ENCODE measurements at places on chromosomes 16 and 17. TPM values are rescaled to one million over a fixed set of nuclear protein-coding genes. Genes with fewer than 3 reads are reported as not detected.

PCYT2 gene
- total RNA-seq = 82.2 TPM

DNA sequence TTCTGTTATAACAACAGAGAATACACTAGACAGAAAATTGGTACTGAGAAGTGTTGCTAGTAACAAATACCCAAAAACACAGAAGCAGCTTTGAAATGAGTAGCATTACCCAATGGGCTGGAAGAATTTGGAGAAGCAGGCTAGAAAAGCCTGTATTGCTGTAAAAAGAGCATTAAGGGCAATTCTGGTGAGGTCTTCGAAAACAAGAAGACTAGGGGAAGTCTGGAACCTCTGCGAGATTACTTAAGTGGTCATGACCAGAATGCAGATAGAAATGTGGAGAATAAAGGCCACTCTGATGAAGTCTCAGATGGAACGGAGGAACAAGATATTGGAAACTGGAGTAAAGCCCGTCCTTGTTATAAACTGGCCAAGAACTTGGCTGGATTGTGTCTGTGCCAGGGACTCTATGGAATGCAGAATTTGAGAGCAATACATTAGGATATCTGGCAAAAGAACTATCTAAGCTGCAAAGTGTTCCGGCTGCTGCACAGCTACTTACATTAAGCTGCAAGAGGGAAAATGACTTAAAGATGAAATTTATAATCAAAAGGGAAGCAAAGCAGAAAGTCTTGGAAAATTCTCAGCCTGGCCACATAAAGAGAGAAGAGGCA is 44.9 kb upstream of the PEMT start:
- DNase-seq = no peak

LLGL2 gene
- 156 TPM for total RNA-seq

- DNase-seq = no peak
Measured at GRCh38 chr17:29713626-29714025, 90.9 kb upstream of the CORO6 start.

C16orf92 gene
- not detected for total RNA-seq

DNA sequence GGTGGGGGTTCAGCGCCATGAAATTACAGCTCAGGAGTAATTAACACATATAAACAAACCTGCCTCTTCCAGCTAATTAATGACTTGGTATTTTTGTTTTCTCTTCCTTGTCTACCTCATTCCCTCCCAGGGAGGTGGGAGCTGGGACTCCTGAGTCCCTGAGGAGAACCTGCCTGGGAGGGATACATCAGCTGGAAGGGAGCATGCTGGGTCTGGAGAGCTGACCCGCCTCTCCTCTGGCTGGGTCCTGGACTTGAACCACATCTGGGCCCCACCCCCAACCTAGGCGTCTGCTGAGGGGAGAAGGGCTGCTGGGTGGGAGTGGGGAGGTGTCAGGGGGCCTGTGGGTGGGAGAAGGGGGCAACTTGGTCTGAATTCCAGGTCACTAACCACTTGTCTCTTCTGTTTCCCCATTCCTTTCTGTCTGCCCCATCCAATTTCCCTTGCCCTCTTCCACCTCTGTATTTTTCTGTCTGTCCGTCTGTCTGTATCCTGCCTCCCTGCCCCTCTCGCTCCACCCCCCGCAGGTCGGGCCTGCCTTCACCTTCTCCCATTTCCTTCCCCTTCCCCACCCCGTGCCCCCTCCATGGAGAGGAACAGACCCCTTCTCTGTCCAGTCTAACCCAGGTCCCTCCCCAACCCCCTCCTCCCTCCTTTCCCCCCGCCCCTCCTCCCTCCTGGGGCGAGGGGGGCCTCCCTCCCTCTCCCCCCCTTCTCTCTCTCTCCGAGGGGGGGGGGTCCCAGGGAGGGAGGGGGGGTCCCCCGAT is at the start of gene NLGN2:
Gene NLGN2, plus strand, starts transcription at position 361 of the 767 bp plus-strand sequence. CDS start 411 bp downstream, outside the sequence.
- no peak for DNase-seq

DNA sequence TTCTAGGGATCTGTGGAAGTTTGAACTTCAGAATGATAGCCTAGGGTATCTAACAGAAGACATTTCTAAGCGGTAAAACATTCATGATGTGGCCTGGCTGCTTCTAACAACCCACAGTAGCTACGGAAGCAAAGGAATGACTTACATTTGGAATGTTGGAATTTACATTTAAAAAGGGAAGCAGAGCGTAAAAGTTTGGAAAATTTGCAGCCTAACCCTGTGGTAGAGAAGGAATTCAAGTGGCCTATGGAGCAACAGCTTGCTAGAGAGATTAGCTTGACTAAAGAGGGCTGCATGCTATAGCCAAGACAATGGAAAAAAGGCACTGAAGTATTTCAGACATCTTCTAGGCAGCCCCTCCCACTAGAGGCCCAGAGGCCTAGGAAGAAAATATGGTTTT is 50.1 kb downstream of the HNF1B start:
- DNase-seq = no peak

ATAD5 gene
- total RNA-seq = 12.5 TPM

DNA sequence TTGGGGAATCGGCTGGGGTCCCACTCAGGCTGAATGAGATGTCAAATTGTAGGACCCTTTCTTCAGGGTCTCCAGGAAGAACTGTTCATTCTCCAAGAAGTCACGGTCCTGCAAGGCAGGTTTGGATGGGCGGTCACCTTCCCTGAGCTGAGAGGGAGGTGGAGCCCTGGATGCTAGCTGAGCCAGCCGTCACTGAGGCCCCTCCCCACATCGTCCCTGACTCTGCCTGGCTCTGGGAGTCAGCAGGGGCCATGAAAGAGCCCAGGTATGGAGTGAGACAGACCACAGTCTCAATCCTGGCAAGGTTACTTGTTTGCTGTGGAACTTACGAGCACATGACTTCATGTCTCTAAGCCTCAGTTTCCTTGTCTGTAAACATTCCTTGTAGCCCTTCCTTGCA is 6.0 kb upstream of the MRPL38 start:
- DNase-seq = no peak

GRCh38 chr17:50209472-50210239 is 8.2 kb upstream of the COL1A1 start:
- DNase-seq = no peak

- peak; percentile 57 for DNase-seq
Measured at GRCh38 chr17:79925242-79925957, 86.2 kb upstream of the CBX4 start.

TOP2A gene
- 156 TPM for total RNA-seq

DNA sequence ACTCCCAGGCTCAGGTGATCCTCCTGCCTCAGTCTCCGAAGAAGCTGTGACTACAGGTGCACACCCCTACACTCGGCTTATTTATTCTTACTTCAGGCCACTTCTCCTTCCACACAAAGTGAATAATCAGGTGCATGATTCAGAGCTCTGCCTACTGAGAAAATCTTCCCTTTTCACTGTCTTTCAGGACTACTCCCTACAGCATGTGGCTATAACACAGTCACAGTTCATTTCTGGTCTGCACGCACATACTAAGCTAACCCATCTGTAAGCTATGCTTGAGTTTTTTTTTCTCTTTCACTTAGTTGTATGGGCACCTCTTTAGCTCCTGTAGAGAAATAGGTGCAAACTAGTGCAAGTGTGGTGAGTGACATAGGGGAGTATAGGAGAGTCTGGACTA is 7.6 kb upstream of the SLFN5 start:
- DNase-seq = no peak

RPH3AL gene
- 29.4 TPM for total RNA-seq

AKAP1 gene
- total RNA-seq = 29.8 TPM

Data from PC-9 (cell line).